Fibroblast of lung (primary cell): ENCODE measurements at places on chromosomes 2 and 18. TPM values are rescaled to one million over a fixed set of nuclear protein-coding genes. Genes with fewer than 3 reads are reported as not detected.

Gene DQX1
- not detected in 2 replicates for total RNA-seq

Gene CD8A
- total RNA-seq, result not detected in 2 replicates

Gene CAPN10
- total RNA-seq, result 17.2 and 23.0 TPM in 2 replicates

Gene GPAT2
- total RNA-seq, result 2.8 and 3.9 TPM in 2 replicates

Gene CLEC4F
- not detected in 2 replicates for total RNA-seq

Gene SLC11A1
- 0.17 and 0.26 TPM in 2 replicates for total RNA-seq

Gene ST8SIA3
- total RNA-seq, result not detected in 2 replicates

Gene ANKRD30BL
- total RNA-seq, result not detected in 2 replicates

Gene GBX2
- total RNA-seq, result not detected in 2 replicates

Gene CD8B2
- not detected in 2 replicates for total RNA-seq

Gene CXCR4
- under 0.01 TPM in 1 of 2 replicates, not detected in the other for total RNA-seq

Gene MOGAT1
- not detected in 2 replicates for total RNA-seq

Gene C2orf80
- not detected in 2 replicates for total RNA-seq

Gene ASB18
- not detected in 2 replicates for total RNA-seq

Gene CNTNAP5
- total RNA-seq, result not detected in 2 replicates
